ENCODE measurements at places on chromosomes 1 and 21. TPM values are rescaled to one million over a fixed set of nuclear protein-coding genes. Genes with fewer than 3 reads are reported as not detected.

OR2T35 gene
- total RNA-seq = not detected

DYRK1A gene
- 41.7 TPM for total RNA-seq

OR13G1 gene
- total RNA-seq = not detected

LRRC38 gene
- 1.6 TPM for total RNA-seq

SELP gene
- total RNA-seq = not detected

KCNC4 gene
- 2.3 TPM for total RNA-seq

CXADR gene
- 40.5 TPM for total RNA-seq

RAP1GAP gene
- 9.0 TPM for total RNA-seq

SLC26A9 gene
- not detected for total RNA-seq

CYP4B1 gene
- total RNA-seq = not detected

All from kidney epithelial cell (primary cell).